ENCODE measurements at places on chromosomes 16 and 17. TPM values are rescaled to one million over a fixed set of nuclear protein-coding genes. Genes with fewer than 3 reads are reported as not detected.

FLYWCH2 gene
- total RNA-seq: 21.6 TPM

CMTM2 gene
- 0.33 TPM for total RNA-seq

CAPNS2 gene
- total RNA-seq: not detected

GRCh38 chr17:47316311-47316710, 7.4 kb upstream of the EFCAB13 start:
- no peaks in the 10 kb centered on the region for H3K27me3 ChIP-seq
- no peaks in the 10 kb centered on the region for H3K36me3 ChIP-seq
- H3K4me1 ChIP-seq: peaks cover 9% of the 10 kb centered on the region

GRCh38 chr16:19218581-19218980, 50.5 kb downstream of the SYT17 start:
- H3K4me3 ChIP-seq: no peak overlapping the region
- H3K36me3 ChIP-seq: no peaks in the 10 kb centered on the region
- no peaks in the 10 kb centered on the region for H3K27me3 ChIP-seq
- no peak for DNase-seq
- H3K4me1 ChIP-seq: no peaks in the 10 kb centered on the region

DNA sequence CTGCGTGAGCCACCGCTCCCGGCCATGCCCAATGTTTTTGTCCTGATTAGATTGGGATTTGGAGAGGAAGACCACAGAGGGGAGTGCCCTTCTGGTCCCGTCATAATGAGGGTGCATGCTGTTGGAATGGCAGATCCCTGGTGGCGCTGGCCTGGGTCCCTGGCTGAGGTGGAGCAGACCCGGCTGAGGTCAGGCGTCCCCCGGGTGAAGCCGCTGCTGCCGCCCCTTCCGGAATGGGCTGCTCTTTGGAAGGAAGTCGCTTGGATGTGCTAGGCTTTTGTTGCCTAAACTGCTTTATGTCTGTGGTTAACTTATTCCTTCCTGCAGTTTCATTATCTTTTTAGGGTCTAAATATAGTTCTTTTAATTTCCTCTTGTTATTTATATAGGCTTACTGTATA, 120.3 kb upstream of the CHMP6 start:
- no peak overlapping the region for H3K4me3 ChIP-seq
- no peaks in the 10 kb centered on the region for H3K27me3 ChIP-seq
- H3K27ac ChIP-seq: peak overlapping the region; percentile 50
- no peak for DNase-seq
- peaks cover 26% of the 10 kb centered on the region for H3K4me1 ChIP-seq

DNA sequence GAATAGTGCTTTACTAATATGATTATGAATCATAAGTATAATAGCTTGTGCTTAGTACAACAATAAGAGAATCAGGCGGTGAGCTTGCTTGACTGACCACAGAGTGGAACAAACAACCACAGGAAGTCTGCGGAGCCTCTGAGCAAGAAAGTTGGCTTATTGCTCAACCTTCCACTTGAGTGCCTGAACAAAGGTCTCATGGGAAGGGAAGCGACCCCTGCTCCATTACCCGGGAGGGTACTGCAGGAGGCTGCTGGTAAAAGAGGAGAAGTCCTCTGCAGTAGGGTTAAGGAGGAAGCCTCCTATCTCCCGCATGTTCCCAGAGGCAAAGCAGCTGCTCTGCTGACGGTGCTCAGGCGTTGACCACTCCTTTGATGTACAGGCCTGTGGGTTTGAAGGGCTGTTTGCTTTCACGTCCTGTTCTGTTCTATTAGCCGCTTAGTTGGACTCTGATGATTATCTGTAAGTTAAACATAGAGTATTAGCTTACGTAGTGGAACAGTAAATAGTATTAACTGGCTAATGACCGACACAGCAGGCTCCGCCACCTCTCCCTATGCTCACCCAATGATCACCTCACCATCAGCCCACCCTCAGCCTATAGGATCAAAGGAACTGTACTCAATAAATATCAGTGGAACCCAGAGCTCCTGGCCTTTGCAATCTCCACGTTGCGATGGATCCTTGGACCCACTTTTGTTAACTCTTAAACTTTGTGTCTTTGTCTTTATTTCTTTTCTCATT, 17.5 kb downstream of the ALOX15B start:
- no peak overlapping the region for H3K4me3 ChIP-seq
- peak; percentile 23 for DNase-seq
- H3K36me3 ChIP-seq: no peaks in the 10 kb centered on the region
- no peaks in the 10 kb centered on the region for H3K4me1 ChIP-seq
- H3K27me3 ChIP-seq: peaks cover 33% of the 10 kb centered on the region

TOB1 gene
- 110 TPM for total RNA-seq

DNA sequence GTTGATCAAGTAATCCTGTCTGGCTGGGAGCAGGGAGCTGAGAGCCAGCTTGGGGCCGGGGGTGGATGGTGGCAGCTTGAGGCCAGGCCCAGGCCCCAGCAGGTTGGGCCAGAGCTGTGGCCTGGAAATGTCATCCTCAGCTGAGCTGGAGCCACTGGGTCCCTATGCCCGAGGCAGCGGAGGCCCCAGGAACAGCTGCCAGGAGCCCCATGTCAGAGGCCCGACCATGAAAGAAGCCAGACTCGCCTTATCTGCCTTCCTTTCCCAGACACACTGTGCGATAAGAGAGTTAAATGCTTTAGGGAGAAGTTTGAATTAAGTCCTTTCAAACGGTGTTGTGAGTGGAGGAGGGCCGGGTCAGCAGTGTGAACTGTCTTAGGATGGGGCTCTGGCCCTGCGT, 3.5 kb downstream of the SMTNL2 start:
- peak overlapping the region; percentile 81 for H3K27ac ChIP-seq
- H3K4me3 ChIP-seq: no peak overlapping the region
- no peaks in the 10 kb centered on the region for H3K36me3 ChIP-seq
- peaks cover 71% of the 10 kb centered on the region for H3K4me1 ChIP-seq
- peaks cover 20% of the 10 kb centered on the region for H3K27me3 ChIP-seq
- peak; percentile 69 for DNase-seq

- no peak for DNase-seq
- no peak overlapping the region for H3K27ac ChIP-seq
- H3K4me3 ChIP-seq: no peak overlapping the region
- H3K27me3 ChIP-seq: no peaks in the 10 kb centered on the region
These were observed 326.3 kb downstream of the XYLT1 start for GRCh38 chr16:17144431-17144830.

GRCh38 chr17:81556863-81557262, 4.7 kb upstream of the FAAP100 start:
- DNase-seq: no peak
- H3K27ac ChIP-seq: peak overlapping the region; percentile 65
- peaks cover 71% of the 10 kb centered on the region for H3K4me1 ChIP-seq

Measured in heart right ventricle (tissue), 16 donors.